Astrocyte (in vitro differentiated cells and primary cell): ENCODE measurements at places on chromosomes 16 and 17. TPM values are rescaled to one million over a fixed set of nuclear protein-coding genes. Genes with fewer than 3 reads are reported as not detected.
A peak's percentile ranks its signal among the peaks of the same experiment; 100 is the strongest.

BORCS6 gene
- total RNA-seq, result 5.7 and 6.6 TPM in 2 replicates

BRICD5 gene
- 6.4 and 7.0 TPM in 2 replicates for total RNA-seq

DNA sequence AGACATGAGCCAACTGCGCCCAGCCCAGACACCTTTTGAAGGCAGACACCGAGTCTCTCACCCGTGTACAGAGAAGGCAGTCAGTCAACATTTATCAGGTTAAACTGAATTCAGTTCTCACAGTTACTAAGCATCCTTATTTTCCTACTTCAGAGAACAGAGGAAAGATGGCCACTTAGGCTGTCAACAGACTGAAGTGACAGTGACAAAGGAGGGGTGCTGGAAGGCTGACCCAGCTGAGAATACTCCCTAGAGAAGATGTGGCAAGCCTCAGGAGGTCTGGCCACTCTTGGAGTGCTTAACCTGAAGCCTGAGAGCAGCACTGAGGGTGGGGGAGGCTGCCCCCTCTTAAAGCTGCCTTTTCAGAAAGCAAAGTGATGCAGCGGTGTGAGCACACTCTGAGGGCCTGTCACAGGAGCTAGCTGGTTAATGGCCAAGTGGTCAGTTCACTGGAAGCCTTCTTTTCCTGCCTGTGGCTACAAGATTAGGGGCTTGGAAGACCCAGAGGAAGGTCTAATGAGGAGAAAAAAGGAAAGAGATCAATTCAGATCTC lies 51.0 kb upstream of the SREBF1 start:
- no peak for DNase-seq

- no peak for DNase-seq
Measured at GRCh38 chr16:80671281-80671849, 130.6 kb downstream of the DYNLRB2 start.

GRCh38 chr17:75105126-75106080 lies 4.4 kb upstream of the ARMC7 start:
- DNase-seq, result peak; percentile 12

DNA sequence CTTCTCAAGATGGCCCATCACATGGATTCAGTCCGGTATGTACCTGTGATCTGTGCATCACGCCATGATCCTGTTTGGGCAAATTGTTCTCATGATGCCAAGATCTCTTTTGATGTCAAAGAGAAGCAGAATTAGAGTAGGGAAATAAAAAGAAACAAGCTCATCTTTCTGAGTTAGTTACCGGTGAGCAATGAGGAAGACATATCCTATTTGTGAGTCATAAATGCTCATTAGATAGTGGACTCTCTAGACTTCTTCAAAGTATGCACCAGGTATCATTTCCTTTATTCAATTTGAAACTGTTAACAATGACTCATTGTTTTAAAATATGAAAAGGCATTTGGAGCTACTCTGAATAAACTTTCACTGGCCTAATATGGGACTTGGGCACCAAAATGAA lies 8.0 kb upstream of the KRTAP4-12 start:
- peak; percentile 65 for DNase-seq
